Astrocyte (in vitro differentiated cells and primary cell): ENCODE measurements at places on chromosomes 2 and 18.
A peak's percentile ranks its signal among the peaks of the same experiment; 100 is the strongest.

DNA sequence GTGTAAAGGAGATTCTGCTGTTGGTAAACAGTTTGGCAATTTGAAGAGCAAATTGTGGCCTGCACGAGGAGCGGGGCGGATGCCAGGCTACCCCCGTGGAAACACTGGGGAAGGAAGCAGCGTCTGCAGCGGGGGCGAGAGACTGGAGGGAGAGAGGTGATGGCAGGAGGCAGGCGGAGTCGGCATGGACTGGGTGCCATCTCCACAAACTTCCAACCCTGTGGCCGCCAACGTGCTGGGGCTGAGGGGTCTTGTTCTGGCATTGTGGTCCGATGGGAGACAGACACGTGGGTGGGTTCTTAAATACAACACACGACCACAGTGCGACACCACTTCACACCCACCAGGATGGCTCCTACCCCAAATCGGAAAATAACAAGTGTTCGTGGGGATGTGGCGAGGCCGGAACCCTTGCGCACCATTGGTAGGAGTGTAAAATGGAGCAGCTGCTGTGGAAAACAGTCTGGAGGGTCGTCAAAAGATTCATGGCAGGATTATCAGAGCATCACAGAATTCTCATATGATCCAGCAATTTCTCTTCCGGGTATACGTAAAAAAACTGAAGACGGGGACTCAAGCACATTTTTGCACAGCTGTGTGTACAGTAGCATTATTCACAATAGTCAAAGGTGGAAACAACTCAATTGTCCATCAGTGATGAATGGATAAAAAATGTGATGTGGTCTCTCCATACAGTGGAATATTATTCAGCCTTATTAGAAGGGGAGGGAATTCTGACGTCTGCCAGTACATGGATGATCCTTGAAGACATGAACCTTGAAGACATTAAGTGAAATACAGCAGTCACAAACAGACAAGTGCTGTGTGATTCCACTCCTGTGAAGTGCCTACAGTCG is 82.4 kb upstream of the HPCAL1 start:
- peak; percentile 72 for DNase-seq

DNA sequence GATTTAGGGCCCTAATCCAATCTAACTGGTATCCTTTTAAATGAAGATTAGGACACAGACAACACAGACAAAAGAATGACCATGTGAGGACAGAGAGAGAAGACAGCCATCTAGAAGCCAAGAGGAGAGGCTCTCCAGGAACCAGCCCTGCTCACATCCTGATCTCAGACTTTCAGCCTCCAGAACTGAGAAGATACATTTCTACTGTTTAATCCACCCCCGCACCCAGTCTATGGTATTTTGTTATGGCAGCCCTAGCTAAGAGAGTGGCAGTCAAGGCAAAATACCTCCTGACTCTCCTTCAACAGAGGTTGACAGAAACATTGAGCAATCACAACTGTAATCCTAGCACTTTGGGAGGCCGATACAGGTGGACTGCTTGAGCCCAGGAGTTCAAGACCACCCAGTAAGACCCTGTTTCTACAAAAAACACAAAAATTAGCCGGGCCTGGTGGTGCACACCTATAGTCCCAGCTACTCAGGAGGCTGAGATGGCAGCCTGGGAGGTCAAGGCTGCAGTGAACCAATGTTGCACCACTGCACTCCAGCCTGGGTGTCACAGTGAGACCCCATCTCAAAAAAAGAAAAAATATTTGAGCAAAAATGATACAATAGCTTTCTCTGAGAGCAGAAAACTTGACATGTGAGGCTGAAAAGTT is 34.7 kb downstream of the WDR33 start:
- peak; percentile 1 for DNase-seq

- no peak for DNase-seq
Observed at GRCh38 chr2:60408811-60409530, 144.5 kb downstream of the BCL11A start.

- DNase-seq = no peak
Observed at GRCh38 chr2:100246163-100247145, 75.8 kb downstream of the LONRF2 start.

GRCh38 chr2:85747441-85747840 is 6.3 kb upstream of the ATOH8 start:
- DNase-seq = no peak

GRCh38 chr2:119223521-119224390 is at the start of gene STEAP3:
Gene STEAP3, plus strand, starts transcription at chr2:119223834. Its CDS starts 7,179 bp downstream, at chr2:119231013.
- DNase-seq = peak; percentile 36

GRCh38 chr2:64887565-64887964 is 101.6 kb upstream of the SLC1A4 start:
- no peak for DNase-seq

GRCh38 chr18:28109781-28110560 is 67.0 kb downstream of the CDH2 start:
- peak; percentile 45 for DNase-seq

DNA sequence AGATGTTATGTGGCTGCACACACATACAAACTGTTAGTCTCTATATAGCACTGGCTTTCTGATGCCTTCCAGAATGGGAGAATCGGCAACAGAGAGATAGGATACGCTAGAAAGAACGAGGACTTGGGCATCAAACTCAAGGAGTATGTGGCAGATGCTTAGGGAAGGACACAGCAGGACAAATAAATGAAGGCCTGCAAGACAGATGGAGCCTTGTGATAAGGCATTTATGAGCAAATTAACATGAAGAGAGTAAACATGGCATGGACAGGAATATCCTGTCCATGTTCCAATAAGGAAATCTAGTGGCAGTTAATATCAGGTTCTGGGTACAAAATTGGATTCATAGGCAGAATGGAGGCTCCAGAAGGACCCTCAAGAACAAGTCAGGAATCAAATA is 136.9 kb downstream of the SLC4A10 start:
- no peak for DNase-seq

DNA sequence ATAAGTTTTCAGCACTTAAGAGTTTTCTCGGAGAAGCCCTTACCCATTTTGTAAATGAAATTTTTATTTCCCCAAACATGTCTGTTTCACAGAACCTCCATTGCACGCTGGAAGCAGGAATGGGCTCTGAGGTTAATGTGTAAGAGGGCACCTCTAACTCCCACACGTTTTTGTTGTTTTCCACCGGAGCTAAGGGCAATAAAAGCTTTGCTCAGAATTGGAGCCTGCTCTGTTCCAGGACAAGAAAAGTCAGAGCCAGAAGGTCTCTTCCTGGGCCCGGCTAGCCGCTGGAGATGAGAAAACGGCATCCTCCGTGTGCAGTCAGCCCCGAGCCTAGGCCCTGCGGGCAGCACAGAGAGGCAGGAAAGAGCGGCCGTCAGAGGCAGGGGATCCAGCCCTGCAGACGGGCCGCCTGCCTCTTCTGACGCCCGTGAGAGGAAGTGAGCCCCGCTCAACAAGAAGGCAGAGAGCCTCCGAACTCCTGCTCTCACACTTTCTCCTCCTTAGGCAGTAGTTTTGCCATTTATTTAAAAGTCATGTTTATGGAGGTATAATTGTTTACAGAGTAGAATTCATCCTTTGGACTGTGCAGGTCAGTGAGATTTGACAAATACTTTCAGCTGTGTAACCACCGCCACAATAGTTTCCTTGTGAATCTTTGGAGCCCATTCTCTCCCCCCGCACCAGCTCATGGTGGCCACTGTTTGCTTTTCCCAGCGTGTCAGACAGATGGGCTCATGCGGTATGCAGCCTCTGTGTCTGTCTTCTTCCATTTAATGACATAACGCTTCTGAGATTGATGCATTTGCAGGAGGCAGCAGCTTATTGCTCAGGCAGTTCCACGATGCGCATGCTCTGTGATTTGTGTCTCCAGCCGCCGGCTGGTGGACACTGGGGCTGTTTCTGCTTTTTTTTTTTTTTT is 117.3 kb downstream of the GALR1 start:
- peak; percentile 23 for DNase-seq

- DNase-seq = peak; percentile 63
Observed at GRCh38 chr2:118058951-118059350, 29.3 kb upstream of the INSIG2 start.

DNA sequence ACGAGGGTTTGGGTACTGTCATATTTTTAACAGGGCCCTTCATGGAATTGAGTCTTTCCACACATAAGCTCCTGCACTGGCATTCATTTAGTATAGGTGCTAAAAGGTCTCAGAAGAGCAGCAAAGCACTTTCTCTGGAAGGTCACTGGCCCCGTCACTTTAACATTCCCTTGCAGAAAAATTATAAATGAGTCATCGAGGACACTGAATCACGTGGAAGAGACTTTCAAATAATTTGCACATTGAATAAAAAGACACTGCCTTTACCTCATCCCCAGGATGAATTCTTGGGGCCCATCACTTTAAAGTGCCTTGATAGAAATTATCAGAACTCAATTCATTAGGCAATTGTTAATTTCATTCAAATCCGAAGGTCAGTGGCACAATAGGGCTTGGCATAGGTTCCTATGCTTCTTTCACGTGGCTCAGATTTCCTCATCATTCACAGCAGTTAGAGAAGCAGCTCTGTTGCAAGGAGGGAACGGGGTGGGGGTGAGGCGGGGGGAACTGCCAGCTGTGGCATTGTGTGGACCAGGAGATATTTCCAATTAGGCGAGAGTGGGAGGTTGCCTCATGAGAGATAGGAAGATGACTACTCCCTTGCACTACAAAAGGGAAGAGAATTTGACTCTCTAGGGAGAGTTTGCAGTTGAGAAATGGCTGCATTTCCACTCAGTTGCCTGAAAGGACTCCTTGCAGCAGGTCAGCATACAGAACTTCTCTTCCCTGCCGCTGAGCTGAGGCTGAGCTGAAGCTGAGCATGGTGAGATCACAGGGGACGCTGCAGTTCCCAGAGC is 86.3 kb upstream of the NPAS2 start:
- peak; percentile 59 for DNase-seq

- no peak for DNase-seq
Observed at GRCh38 chr2:69804416-69804815, 25.0 kb upstream of the GMCL1 start.

GRCh38 chr2:218228366-218229090 is 11.5 kb downstream of the ARPC2 start:
- no peak for DNase-seq

DNA sequence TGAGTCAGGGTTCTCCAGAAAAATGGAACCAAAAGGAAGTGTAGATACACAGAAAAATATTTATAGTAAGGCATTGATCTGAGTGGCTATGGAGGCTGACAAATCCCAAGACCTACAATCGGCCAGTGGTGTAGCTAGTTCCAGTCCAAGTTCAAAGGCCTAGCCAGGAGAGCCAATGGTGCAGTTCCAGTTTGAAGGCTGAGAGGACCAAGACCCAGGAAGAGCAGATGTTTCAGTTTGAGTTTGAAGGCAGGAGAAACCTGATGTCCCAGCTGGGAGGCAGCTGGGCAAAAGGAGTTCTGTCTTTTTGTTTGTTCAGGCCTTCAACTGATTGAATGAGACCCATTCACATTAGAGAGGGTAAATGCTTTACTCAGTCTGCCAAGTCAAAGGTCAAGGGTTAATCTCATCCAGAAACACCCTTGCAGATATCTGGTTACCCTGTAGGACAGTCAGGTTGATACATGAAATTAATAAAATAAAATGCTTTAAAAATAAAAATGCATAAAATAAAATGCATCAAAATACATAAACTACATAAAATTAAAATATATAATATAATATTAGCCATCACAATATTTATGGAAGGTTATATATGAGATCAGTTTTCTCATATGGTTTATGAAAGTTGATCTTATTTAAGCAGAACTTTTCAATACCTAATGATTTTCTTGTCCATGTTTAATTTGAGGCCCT is 38.7 kb downstream of the KCNE4 start:
- no peak for DNase-seq

DNA sequence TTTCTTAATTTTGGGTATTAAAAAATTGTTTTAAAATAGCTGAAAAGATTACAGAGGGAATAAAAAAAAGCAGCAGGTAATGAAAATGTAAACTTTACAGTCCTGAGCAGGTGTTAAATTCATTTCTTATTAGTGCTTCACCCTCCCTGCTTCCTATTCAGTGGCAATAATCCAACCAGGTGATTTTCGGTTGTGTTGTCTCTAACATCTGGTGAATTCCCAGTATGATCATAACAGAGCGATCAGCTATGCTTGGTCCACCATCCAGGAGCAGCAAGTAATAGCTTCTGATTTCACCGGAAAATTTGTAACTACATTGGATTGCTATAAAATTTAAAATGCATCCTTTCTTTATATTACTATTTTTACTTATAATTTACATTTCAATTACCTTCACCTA is 673.1 kb downstream of the SOCS6 start:
- DNase-seq = no peak

DNA sequence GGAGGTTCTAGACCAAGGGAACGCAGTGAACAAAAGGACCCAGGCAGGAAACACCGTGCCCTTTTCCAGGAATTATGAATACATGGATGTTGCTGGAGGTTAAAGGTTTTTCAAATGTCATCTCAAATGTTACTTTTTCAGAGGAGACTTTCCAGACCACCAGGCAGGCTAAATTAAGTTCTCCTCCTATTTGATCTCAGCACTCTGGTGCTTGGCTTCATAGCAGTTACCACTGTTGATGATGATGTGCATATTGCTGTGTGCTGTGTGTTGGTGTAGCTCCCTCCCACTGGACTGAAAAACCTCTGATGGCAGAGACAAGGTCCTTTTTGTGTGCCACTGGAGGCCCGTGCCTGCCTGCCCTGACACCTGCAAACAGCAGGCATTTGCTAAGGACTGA is 137.3 kb upstream of the PTPRM start:
- no peak for DNase-seq
